Cortex of kidney (tissue), 1 donor: ENCODE measurements at places on chromosomes 3 and 15.

DNA sequence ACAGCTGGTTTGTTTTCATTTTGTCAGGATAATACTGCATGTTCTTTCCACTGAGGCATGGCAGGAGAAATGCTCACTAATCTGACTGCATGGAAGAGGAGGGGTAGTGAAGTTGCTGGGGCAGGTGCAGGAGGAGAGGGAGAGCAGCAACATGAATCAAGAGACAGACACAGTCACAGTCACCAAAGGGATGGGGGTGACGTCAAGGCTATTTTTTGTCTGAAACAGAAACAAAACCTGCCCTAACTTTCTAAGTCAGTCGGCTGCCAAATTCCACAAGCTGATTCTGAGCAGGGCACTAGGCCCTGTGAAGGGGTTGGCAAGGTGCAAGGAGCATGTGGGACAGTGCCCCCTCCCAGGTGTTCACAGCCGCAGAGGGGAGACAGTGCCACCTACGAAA lies 186.6 kb upstream of the NSMCE3 start:
- no peak for DNase-seq

DNA sequence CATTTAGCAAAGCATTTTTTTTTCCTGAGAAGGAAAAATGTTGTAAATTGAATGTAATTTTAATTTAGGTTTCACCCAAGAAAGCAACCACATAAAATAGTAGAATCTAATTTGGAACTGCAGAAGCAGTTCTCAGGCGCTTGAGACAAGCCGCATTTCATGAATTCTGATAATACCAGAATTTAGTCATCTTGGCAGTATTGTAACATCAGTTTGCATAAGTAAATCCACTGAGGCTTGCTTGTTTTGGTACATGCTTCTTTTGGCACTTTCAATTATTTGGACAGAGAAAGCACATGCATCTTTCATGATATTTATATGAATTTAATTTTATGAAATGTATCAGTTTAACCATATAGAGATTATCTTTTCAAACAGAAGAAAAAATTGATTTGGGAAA lies 389.7 kb upstream of the ROBO1 start:
- DNase-seq, result no peak

- no peak for DNase-seq
Observed at GRCh38 chr3:24390169-24391130, 104.2 kb downstream of the THRB start.

- no peak for DNase-seq
Observed at GRCh38 chr3:58398669-58399333, 34.8 kb downstream of the PDHB start.

DNA sequence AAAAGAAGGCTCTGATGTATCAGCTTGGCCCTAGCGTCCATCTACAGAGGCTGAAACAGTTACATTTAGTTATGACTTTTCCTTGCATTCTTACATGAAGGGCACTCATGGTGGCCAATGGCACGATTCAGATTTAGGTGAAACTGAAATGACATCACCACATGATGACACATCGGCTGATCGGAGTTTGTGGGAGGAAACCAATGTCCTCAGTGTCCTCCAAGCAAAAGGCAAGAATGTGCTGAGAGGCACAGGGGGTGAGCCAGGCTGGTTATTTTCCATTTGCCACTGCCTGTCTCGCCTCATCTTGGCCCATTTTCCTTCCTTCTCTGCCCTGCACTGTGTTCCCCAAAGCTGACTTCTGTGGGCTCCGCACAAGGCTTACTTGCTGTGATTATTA lies 34.4 kb downstream of the TARS3 start:
- DNase-seq, result no peak

DNA sequence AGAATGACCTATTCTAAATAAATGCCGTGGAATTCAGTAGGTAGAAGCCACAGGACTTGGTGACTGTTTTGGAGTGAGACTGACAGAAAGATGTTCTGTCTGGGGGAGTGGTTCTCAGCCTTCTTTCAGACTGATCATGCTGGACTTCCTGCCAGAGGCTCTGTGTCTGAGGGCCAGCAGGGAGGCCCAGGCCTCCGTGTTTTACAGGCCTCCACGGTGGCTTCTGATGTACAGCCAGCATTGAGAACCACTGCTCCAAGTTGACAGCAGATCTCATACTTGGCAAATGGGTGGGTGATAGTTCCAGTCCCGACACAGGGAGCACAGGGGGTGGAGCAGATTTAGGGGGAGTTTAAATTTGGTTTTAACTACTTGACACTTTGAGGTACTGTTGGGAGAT lies 6.7 kb upstream of the PIGZ start:
- DNase-seq, result no peak

DNA sequence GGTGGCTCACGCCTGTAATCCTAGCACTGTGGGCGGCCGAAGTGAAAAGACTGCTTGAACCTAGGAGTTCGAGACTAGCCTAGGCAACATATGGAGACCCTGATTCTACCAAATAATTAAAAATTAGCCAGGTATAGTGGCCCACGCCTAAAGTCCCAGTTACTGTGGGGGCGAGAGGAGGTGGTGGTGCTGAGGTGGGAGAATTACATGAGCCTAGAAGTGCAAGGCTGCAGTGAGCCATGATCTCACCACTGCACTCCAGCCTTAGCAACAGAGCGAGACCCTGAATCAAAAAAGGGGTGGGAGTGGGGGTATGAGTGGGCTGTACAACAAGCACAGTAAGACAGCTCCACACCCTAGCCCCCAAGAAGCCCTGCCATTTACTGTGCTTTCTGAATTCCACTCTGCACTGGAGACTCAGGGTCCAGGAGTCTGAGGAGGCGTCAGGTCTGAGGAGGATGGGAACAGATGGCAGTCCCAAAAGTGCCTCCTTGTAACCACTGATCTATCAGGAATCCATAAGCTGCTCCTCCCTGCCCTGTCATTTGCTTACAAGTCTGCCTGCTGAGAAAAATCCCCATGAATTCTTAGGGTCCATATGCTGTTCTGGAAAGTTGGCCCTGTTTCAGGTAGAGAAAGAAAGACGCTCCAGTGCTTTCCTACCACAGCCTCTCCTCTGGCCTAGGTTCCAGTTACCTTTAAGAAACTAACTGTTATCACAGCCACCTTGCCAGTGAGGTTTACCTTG lies 171.1 kb downstream of the MAGI1 start:
- no peak for DNase-seq

DNA sequence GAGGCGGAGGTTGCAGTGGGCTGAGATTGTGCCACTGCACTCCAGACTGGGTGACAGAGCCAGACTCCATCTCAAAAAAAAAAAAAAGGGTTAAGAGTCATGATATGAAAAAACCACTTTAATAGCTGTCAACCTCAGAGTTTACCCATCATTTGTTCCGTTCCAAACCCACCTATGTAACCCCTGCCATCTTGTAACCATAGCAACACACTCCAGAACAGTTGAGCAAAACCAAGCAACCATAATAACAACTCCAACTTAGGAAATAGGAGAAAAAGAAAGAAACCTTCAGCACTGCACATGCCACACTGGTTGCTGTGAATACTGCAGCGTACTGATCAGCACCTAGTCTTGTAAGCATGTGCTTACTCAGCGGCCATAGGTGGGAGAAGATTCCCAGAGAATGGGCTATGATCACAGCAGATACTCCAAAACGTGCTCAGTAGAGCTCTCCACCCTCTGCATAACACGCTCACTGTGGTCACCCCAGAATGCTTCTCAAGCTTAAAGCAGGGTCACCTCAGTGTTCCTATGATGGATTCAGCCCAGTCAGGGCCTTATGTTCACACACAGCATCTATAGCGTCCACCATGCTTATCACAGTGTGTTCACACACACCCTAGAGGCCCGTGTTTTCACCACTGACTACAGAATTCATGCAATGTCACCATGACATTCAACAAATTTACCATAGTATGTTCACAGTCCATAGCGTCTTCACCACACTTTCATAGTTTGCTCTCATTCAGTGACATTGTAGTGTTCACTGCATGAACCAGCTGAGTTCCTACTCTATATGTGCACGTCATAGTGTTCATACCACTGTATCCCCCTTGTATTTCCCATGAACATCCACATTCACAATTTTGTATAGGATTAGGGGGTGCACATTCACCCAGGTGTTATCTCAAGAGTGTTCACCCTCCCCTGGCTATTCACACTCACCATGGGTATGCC lies 6.5 kb upstream of the CILP start:
- no peak for DNase-seq

GRCh38 chr3:195171093-195171873 lies 99.7 kb downstream of the XXYLT1 start:
- DNase-seq, result no peak

DNA sequence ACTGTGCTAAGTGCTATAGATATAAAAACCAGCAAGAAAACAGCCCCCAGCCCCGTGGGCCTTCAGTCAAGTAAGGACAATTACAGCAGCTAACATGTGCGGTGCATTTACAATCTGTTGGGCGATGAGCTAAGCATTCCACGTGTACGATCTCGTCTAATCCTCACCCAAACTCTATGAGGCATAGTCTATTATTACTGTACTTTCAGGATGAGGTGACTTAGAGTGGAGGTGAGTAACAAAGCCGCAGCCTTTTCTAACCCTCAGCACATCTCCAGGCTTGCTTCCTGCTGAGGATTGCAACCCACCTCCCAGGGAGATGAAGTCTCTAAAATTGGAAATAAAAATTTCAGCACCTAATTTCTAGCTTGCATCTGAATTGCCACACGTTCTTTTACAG lies 53.2 kb upstream of the MCF2L2 start:
- DNase-seq, result no peak

DNA sequence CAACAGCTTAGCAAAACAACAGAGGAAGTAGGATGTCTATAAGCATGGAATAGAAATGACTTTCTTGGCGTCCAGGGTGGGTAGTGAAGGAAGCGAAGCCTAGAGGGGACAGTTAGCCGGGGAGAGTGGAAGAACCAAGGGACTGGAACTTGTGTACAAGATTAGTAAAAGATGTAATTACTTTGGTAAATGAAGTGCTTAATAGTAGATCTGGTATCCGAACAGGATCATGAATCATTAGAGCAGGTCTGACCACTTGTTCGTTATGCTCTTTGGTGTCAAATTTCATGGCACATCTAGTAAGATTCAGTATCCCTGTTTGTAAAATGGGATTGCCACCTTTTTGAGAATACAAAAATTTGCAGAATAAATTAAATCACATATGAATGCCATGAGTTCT lies 112.5 kb upstream of the MLF1 start:
- DNase-seq, result no peak

GRCh38 chr3:141462176-141462859 lies 24.5 kb upstream of the RASA2 start:
- DNase-seq, result no peak

DNA sequence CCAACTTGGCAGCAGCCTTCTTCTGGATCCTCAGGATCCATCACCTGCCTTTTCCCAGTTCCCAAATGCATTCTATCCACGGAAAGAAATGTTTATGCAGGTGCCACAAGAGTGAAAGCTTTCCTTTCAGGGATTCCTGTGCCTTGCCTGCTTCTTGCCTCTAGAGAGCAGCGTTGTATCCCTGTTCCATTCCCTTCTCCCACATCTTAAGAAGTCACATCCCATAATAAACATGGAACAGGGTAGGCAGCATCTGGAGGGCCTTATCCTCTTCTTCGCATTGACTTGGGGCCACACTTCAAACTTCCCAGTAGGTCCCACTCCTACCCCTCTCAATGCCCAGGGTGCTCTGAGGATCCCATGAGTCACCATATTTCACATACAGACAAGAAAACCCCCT lies 72.7 kb upstream of the DCLK3 start:
- DNase-seq, result no peak

DNA sequence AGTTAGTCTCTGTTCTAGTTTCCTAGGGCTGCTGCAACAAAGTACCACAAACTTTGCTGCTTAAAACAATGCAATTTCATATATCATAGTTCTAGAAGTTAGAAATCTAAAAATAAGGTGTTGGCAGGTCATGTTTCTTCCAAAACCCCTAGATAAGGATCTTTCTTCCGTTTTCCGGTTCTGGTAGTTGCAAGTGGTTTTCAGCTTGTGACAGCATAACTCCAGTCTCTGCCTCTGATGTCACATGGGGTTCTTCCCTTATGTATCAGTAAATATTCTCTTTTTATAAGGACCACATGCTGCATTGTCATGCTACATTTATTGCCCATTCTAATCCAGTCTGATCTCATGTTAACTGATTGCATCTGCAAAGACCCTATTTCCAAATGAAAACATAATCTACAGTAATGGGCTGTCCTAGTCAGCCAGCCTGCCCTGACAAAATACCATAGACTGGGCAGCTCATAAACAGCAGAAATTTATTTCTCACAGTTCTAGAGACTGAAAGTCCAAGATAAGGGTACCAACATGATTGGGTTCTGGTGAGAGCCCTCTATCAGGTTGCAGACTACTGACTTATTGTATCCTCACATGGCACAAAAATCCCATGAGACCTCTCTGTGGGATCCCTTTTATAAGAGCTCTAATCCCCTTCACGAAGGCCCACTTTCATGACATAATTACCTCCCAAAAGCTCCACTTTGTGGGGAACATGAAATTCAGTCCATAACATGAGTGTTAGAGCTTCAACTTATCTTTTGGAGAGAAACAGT lies 642.0 kb upstream of the NAALADL2 start:
- no peak for DNase-seq

DNA sequence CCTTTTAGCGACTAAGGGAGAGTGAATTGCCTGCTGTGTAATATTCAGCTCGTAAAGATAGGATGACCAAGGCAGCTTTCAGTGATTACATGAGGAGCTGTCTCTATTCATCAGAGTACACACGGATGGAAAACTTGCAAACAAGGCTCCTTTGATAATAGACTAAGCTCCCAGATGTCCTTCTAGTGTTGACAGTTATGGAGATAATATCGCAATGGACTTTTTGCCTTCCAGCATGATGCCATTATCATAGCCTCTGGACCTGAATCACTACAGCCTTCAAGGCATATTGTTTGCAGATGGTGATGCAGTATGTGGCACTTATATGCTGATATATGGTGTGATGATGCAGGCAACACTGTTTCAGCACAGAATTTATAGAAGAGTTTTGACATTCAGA lies 93.9 kb downstream of the ECT2 start:
- DNase-seq, result no peak

GRCh38 chr3:17845026-17845812 lies 102.8 kb upstream of the TBC1D5 start:
- no peak for DNase-seq
